ENCODE measurements at places on chromosomes 2 and 18. TPM values are rescaled to one million over a fixed set of nuclear protein-coding genes. Genes with fewer than 3 reads are reported as not detected.

The ATOH8 gene
- total RNA-seq, result 55.9 TPM

The NXPH2 gene
- total RNA-seq, result not detected

The UGT1A4 gene
- not detected for total RNA-seq

The ARL6IP6 gene
- 18.5 TPM for total RNA-seq

The CFAP65 gene
- total RNA-seq, result not detected

The CCDC121 gene
- 3.1 TPM for total RNA-seq

The CIDEA gene
- not detected for total RNA-seq

The ANKRD44 gene
- 8.3 TPM for total RNA-seq

The RBMS1 gene
- total RNA-seq, result 87.0 TPM

The ATP6V1C2 gene
- not detected for total RNA-seq

The RAB31 gene
- 48.9 TPM for total RNA-seq

The UGT1A10 gene
- not detected for total RNA-seq

The ASB18 gene
- total RNA-seq, result not detected

The UGT1A8 gene
- total RNA-seq, result not detected

The GREB1 gene
- total RNA-seq, result 2.2 TPM

The SNED1 gene
- total RNA-seq, result 52.9 TPM

The SUPT7L gene
- total RNA-seq, result 22.8 TPM

The TCF23 gene
- not detected for total RNA-seq

The NT5C1B gene
- total RNA-seq, result not detected

The IL18RAP gene
- not detected for total RNA-seq

All from smooth muscle cell of trachea (primary cell).